Pancreas (tissue), 10 donors: ENCODE measurements at places on chromosomes 2 and 18. TPM values are rescaled to one million over a fixed set of nuclear protein-coding genes. Genes with fewer than 3 reads are reported as not detected.

The MDH1B gene
- total RNA-seq = 0.66 TPM

DNA sequence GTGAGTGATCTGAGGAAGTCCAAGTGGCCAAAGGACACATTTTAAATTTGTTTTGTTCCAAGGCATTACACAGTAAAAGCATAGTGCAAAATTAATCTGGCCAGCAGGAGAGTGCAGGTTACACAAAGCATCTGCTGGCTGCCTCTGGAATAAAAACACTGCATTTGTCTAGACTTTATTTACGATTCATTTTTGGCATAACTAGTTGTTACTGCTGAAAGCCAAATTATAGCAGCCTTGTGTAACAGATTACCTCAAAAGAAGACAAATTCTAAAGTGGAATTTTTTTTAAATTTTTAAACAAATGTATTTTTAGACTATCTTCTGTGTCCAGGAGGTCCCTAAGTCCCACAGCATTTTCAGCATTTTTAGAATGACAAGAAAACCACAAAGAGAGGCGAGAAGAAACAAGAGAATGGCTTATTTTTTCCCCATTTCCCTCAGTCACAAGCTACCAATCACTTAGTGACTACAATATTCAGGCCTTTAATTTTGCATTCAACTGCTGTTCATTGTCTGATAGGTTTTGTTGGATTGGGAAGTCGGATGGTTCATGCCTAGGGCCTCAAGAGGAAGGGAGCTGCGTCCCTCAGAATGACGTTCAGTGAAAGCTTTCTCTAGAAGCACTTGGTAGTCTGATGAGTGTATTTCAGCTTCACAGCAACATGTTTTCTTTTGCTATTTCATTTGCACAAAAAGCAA, 46.0 kb downstream of the TMEFF2 start:
- no peaks in the 10 kb centered on the region for H3K36me3 ChIP-seq
- DNase-seq = no peak
- H3K27me3 ChIP-seq = no peaks in the 10 kb centered on the region
- no peak overlapping the region for H3K4me3 ChIP-seq

The TNFAIP6 gene
- total RNA-seq = 0.08 TPM

DNA sequence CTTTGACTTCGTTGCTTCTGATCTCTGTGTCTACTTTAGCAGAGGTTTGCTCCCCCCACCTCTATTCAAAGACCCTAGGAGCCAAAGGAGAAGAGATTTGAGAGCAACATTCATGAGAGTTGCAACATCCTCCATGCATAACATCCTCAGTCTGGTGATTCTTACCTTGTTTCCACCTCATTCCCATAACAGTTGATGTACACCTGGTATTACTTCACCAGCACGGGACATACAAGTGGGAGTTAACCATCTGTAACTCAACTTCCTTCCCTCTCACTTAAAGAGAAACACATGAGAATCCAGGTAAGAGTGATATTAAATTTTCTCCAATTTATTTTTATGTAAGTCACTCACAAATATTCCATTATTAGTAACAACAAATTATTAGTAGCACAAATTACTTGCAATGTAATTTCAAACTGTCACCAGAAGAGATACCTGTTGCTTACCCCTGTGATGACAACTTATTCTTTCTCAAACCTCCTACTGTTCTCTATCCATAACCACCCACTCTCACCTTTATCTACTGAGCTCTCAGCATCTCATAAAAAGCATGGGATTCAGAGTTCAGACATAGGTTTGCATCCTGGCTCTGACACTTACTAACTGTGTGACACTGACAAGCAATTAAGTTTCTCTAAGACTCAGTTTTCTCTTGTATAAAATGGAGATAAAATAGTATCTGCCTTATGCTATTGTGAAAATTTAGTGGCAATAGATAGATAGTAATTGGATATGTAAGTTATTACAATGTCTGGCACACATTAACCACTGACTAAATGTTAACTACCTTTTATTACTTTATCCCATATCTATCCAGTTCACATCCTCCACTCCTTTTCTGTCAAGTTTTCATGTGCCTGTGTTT, 184.6 kb upstream of the SRD5A2 start:
- H3K36me3 ChIP-seq = no peaks in the 10 kb centered on the region
- H3K27me3 ChIP-seq = no peaks in the 10 kb centered on the region
- no peak for DNase-seq
- no peaks in the 10 kb centered on the region for H3K4me1 ChIP-seq

DNA sequence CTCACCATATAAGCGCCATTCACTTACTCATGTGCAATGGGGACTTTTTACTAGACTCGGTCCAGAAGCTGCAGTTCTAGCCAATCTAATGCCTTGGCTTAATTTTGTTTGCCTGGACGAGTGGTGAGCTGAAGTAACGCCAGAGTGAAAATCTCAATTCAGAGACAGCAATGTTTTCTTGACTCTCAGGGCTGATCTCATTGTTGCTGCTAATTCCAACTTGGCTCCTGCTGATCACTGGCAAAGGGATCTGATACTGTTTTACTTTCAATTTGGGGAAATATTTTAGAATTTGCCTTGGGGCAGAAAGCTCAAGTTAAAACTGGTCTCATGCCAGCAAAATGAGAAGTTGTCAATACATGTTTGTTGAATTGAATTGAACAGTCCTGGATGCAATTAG, 906.6 kb upstream of the CDH2 start:
- H3K27ac ChIP-seq = no peak overlapping the region
- H3K4me3 ChIP-seq = no peak overlapping the region
- DNase-seq = no peak
- no peaks in the 10 kb centered on the region for H3K27me3 ChIP-seq
- no peaks in the 10 kb centered on the region for H3K4me1 ChIP-seq

The DSG1 gene
- not detected for total RNA-seq

DNA sequence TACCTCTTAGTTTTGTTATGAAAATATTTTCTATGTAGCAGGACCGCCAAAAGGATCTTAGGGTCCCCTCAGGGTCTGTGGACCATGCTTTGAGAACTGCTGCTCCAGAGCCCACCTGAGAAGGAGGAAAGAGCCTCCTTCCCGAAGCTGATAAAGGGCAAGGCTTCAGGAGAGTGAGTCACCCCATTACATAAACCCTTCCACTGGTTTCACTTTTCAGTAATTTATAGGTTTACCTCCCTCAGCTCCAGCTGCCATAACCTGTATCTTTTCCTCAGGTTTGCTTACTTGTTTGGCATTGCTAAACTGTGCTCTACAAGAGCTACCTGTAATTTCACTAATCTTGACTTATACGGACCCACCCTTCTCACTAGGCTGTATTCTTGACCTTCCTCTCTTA, 6.6 kb downstream of the TTLL4 start:
- peaks cover 12% of the 10 kb centered on the region for H3K4me1 ChIP-seq
- no peak for DNase-seq
- no peaks in the 10 kb centered on the region for H3K27me3 ChIP-seq
- H3K36me3 ChIP-seq = no peaks in the 10 kb centered on the region
- no peak overlapping the region for H3K4me3 ChIP-seq

DNA sequence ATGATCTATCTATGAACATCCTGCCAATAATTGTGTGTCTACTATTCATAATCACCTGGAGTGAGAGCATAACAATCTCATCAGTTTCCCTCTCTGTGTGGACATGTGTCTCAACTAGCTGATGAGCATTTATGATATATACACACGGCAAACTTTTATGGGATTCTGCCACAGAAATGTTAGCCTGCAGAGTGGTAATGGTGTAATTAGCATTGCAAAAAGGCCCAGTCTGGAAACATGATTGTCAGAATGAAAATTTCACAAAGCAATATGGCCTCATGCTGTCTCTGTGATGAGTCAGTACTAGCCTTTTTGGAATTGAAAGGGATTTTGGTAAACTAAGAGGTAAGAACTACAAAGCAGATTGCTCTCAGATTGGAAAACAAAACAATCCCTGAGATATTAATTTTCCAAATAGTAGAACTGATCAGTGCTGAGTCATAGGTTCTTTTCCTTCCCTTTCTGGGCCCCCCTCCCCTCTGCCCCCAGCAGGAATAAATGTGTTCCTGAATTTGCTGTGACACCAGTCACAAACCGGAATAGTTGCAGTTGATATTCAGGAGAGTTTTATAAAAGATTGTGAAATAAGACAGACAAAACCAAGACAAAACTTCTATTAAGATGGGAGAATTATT, 189.2 kb downstream of the OSR1 start:
- no peaks in the 10 kb centered on the region for H3K27me3 ChIP-seq
- H3K27ac ChIP-seq = no peak overlapping the region
- no peaks in the 10 kb centered on the region for H3K4me1 ChIP-seq
- H3K4me3 ChIP-seq = no peak overlapping the region
- no peaks in the 10 kb centered on the region for H3K36me3 ChIP-seq

- no peak overlapping the region for H3K27ac ChIP-seq
- H3K27me3 ChIP-seq = no peaks in the 10 kb centered on the region
- H3K4me3 ChIP-seq = no peak overlapping the region
- H3K4me1 ChIP-seq = no peaks in the 10 kb centered on the region
Observed at GRCh38 chr2:44055229-44055628, 59.4 kb upstream of the LRPPRC start.

DNA sequence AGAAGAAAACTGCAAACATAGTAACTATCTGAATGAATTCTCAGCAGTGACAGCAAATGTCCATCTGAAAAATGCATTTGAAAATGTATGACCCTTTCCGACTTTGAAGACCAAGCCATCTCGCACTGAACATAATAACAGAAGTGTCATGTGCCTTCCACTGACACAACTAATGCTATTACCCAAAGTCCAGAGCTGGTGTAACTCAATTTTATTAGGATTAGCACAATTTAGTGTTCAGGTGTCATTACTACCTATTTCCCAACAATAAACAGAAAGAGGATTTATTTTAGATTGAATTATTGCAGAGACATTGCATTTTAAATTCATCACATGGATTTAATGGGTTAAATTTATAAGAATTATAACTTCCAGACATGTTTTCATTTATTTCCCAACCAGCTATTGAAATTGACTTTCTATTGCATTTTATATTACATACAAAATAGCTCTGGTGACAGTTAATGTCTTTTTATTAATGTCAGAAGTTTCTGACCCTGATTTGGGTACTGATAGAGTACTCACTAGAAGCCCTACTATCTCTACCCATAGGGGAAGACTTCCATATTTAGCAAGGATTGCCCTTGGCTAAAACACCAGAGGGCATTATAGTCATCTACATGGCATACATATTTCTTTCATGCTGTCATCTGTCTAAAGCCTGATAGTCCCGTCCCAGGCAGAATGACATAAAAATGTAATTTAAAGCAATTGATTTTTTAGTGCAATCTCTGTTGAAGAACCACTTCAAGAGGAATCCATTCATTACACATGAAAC, 7.0 kb upstream of the STK39 start:
- no peak for DNase-seq
- no peaks in the 10 kb centered on the region for H3K27me3 ChIP-seq
- no peaks in the 10 kb centered on the region for H3K36me3 ChIP-seq

- H3K4me3 ChIP-seq = peak overlapping the region; percentile 94
- H3K27ac ChIP-seq = peak overlapping the region; percentile 98
- peak; percentile 22 for DNase-seq
- no peaks in the 10 kb centered on the region for H3K27me3 ChIP-seq
- H3K4me1 ChIP-seq = peaks cover 22% of the 10 kb centered on the region
Observed at GRCh38 chr18:59357928-59358327, 1.1 kb downstream of the LMAN1 start.

DNA sequence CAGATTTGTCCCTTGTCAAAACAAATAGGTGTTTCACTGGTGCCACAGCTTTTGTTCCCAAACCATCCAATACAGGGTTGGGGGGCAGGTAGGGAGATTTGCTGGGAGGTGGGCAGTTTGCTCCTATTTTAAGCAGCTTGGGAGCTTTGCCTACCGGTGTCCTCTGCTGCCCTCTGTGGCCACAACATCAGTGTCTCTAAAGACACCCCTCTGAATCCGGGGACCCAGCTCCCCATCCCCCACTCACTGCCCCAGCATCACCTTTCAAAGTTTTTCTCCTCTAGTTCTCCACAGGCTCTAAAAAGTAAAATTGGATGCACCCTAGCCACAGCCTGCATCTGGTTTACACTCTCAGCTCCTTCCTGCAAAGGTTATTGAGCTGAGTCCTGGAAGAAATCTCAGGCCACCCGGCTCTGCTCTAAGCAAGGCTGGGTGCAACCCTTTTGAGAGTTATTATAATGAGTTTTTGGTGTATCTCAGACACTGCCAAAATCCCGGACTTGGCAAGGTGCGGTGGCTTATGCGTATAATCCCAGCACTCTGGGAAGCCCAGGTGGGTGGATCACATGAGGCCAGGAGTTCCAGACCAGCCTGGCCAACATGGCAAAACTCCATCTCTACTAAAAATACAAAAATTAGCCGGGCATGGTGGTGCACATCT, 2.9 kb upstream of the EPAS1 start:
- H3K4me3 ChIP-seq = no peak overlapping the region
- H3K27ac ChIP-seq = no peak overlapping the region
- no peaks in the 10 kb centered on the region for H3K4me1 ChIP-seq
- no peaks in the 10 kb centered on the region for H3K27me3 ChIP-seq

DNA sequence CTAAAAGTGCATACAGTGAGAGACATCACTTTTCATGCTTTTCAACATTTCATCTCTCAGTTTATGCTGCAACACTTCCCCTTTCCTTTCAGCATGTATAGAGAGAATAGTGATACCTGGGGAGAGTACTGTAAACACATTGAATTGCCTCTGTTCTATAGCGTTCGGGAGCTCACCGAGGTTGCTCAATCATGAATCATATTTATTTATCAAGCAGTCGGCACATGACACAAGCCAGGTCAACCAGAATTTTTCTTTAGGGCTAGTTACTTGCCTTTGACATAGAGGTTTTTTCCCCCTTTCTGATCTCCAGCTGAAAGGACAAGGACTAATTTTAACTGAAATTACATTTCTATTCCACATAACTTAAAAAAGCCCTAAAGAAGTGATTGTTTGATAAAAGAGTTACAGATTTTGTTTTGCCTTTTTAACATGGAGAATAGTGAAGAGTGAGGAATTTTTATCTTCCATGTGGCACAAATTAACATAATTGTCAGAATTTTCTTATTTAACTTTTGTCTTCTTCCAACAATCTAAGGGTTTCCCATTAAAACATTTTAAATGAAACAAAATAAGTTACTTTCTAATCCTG, 690.9 kb upstream of the TMEFF2 start:
- no peak for DNase-seq
- no peak overlapping the region for H3K4me3 ChIP-seq
- H3K27ac ChIP-seq = no peak overlapping the region
- H3K36me3 ChIP-seq = no peaks in the 10 kb centered on the region
